IPS DF 6.9 (cell line): ENCODE measurements at places on chromosomes 16 and 17.

DNA sequence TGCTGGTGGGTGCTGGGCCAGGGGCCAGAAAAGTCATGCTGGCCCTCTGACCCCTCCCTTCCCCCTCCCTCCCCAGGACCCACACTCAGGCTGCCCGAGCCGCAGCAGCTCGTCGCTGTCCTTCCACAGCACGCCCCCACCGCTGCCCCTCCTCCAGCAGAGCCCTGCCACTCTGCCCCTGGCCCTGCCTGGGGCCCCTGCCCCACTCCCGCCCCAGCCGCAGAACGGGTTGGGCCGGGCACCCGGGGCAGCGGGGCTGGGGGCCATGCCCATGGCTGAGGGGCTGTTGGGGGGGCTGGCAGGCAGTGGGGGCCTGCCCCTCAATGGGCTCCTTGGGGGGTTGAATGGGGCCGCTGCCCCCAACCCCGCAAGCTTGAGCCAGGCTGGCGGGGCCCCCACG, 8.3 kb upstream of the CISD3 start:
- no peak for DNase-seq

DNA sequence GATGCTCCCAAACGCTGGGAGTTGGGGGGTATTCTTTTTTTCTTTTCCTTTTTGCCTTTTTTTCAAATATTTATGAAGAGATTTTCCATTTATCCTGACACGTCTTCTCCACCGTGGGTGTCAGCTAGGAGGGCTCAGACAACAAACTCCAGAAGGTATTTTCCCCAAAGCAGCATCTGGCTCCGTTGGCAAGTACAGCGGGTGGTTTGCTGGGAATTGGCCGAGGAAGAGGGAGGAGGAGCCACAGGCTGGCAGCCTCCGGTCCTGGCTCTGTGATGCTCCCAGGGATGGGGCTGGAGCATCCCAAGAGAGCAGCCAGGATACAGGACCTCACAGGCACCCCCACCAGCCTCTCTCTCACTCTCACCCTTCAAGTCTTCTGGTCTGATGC, 10.9 kb upstream of the CACNG4 start:
- no peak for DNase-seq

DNA sequence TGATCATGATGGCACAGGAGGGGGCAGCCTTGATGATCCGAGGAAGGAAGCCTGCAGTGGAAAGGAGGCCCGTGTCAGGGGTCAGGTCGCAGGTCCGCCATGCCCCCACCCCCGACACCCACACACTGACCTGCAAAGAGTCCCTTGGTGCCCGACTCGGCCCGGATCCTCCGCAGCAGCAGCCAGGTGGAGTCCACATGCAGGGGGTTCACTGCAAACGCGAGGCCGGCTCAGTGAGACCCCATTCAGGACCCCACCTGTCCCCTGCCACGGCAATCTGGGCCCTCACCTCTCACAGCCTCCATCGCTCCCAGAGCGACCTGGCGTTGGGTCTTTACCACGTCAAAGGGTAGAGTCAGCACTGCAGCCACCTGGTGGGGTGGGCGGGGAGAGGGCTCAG, 4.6 kb downstream of the SLC25A39 start:
- DNase-seq, result no peak

GRCh38 chr17:36094746-36095145, 4.8 kb upstream of the CCL3 start:
- DNase-seq, result no peak

DNA sequence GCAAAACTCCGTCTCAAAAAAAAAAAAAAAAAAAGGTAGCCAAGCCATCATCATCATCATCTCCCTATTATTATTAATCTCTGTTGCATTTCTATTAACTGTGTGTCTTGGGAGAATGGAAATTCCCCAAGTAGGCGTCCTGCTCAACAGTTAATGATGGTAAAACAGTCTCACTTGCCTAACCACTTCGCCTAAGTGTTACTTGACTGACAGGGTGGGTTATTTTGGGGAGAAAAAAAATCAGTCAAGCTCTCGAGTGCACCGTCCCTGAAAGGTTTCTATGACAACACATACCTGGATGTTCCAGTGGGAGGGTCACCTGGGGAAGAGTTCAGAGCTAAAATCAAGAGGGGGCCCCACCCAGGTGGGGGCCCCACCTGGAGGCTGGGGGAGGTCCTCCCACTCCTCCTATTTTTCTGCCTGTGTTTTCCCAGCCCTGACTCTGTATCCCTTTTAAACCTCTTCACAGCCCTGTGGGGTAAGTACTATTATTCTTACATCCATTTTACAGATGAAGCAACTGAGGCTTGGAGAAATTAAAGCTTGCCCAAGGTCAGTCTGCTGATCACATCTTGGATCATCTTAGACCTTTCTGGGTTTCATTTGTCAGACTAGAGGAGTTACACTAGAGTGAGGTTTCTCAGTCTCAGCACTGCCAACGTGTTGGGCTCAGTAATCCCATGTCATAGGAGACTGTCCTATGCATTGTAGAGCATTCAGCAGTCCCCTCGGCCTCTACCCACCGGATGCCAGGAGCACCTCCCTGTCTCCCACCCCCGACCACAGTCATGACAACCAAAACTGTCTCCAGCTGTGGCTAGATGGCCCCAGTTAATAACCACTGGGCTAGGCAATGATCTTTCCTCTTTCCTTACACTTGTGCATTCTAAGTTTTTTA, 11.0 kb upstream of the ABAT start:
- no peak for DNase-seq
